ENCODE measurements at places on chromosomes 3 and 15.
A peak's percentile ranks its signal among the peaks of the same experiment; 100 is the strongest.

DNA sequence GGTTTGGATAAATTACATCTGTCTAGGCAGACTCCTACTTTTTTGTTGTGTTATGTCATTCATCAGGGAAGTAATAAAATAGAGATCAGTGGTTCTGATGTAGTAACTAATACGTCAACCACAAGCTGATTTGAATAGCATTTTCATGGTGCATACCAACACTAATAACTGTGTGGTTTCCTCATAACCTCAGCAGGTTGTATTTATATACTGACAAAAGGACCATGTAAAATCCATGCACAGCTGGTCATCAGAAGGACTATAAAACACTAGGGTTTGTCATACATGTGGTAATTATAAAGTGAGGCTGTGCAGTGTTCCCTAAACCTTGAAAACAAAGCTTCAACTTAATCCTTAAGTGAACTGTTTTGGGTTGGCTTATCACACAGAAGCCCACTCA lies 216.8 kb upstream of the RBMS3 start:
- DNase-seq = no peak

- peak; percentile 49 for DNase-seq
These were observed 660 bp downstream of the ZNF106 start for GRCh38 chr15:42490291-42490670.

DNA sequence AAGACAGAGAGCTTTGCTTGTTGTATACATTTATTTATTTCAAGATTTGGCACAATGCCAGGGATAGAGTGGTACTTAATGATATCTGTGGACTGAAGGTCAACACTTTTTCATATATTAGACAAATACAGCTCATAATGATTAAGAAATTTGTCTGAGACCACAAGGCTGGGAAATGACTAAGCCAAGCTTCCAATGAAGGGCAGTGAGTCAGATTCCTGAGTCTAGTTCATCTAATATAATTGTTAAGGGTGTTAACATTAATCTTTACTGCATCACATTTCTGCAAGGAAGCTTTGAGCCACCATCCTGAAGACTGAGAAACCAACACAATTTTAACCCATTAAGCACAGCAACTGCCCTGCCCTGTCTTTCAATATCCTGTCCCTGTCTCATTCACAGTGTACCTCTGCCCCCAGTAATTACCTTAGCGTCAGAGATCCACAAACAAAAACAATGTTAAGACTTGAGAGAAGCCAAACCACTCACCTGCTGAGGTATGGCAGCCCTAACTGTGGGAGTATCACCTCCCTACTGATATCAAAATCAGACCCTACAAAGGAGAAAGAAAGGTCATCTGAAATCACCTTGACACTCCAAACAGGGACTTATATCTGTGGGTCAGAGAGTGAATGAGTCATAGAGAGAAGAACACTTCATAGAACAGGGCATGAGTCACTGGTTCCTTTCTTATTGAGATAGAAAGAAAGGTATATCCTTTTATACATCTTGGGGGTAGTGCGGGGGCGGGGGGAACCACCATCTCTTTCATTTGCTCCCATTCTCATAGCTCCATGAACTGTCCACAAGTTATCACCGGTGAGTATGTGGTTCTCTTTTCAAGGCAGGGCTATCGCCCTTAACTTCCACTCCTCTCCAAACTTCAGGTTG lies 74.7 kb downstream of the MAGI1 start:
- DNase-seq = peak; percentile 1

DNA sequence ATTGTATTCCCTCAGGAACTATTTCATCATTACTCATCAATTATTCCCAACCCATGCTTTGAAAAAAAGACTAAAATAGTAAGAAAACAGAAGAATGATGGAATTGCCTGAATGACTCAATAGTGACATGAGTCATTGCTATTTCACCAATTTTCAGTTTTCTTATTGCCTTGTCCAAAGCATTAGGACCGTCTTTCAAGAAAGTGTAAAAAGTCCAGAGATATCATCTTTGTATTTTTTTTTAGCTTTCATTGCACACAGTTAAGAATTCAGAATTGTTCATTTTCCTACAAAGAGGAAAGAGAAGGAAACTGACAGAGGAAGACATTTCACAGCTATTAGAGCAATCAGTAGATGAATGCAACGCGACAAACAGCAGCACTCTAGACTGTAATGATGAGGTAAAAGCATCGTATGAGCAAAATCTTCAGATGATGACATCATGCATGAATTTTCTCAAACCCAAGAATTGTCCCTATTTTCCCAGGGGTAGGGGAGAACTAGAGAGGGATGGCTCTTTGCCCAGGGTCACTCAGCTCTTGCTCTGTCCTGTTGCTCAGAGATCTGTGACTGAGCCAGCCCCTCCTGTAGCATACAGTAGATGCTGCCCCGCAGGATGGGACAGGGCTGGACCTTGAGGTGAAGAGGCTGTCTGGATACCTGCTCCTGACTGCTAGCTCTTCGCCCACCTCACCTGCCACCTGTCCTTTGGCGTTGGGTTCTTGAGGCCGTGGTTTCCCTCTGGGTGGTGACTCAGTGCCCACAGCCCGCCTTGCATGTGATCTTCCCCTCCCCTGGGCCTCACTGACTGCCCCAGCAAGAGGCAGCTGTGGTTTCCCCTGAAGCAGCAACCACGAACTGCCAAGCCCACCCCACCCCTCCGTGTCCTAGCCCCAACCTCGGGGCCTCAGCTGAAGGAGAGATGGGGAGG lies 84.8 kb downstream of the PPCDC start:
- DNase-seq = peak; percentile 92

DNA sequence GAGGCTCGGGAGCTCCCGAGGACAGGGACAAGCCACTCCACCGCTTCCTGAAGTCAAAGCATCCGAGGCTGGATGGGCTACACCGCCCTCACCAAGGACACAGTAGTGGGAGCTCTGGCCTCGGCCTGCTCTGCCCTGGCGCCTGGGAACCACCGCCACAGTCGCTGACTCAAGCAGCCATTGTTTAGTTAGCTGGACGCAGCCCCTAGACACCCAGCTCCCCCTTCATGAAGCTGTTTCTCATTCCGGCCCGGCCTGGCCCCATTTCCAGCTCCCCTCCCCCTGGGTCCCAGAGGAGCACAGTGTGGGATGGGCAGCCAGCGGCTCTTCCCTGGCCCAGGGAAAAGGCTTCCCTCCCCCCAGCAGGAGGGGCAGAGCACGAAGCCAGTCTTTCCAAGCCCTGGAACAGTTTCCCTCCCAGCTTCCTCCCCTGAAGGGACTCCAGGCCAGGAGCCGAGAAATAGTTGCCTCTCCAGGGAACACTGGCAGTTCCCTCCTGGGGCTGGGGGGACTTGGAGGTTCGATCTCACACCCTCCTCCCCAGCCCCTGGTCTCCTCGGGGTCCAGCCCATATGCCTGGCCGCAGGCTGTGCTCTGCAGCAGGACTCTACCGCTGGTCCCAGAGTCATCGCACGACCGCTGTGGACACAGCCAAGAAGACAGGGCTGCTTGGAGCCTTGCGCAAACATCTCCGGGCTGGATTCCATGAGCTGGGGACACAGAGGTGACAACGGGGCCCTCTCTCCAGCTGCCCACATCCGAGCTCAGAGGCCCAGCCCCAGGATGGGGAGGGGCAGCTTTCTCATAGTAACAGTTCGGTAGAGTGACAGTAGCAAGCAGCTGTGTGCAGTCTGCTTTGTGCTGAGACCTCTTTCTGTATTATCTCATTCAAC lies 10.0 kb downstream of the PLXND1 start:
- DNase-seq = peak; percentile 72

DNA sequence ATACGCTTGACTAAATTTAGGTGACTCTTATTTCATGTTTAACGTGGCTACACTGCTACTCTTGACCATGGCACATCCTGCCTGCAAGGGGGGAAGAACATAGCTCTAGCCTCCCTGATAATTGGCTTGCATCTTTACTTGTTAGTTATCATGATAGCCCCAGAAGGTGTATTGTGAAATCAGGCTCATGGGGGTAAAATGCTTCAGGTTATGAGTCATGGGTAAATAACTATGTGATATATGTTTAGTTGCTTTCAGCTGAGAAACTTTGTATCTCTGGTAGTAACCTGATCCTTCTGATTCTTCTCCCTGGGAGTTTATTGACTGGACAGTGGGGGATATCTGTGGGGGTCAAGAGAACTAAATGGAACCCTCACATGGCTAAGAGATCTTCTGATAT lies 660.8 kb upstream of the UBE2E2 start:
- no peak for DNase-seq

- no peak for DNase-seq
These were observed 32.9 kb downstream of the IL16 start for GRCh38 chr15:81229586-81229985.

GRCh38 chr15:66679061-66679656 lies 22.9 kb upstream of the SMAD6 start:
- no peak for DNase-seq

- DNase-seq = no peak
These were observed 65.9 kb downstream of the BTD start for GRCh38 chr3:15667484-15667883.

DNA sequence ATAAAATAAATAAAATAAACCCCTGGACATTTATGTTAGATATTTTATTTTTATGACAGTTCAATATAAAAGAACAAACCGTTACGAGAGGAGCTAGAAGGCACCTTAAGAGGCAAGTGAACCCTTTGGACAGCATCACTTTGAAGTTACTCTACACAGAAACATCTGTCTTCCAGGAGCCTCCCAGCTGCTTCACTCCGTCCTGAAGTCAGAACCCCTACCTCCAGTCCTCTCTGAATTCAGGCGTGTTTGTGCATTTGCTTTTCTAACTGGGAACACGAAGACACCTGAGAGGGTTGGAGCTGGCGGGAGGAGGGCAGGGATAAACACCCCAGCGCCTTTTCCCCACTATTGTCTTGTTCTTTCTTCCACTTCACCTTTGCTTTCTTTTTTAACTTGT lies 46.2 kb downstream of the CMTM7 start:
- no peak for DNase-seq

DNA sequence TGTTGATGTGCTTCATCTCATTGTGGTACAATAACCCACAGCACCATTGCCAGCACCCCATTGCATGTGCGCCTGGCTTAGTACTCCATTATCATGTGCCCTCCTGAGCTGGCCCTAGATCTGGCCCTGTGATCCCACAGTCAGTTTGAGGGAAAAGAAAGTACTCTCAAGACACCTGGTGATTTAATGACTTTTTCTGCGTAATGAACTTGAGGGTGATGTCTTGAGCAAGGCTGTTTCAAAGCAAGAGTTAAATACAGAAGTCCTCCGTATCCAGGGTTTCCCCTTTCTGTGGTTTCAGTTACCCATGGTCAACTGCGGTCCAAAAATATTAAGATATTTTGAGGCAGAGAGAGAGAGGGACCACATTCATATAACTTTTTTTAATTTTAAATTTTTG lies 16.3 kb downstream of the C3orf20 start:
- DNase-seq = peak; percentile 39

DNA sequence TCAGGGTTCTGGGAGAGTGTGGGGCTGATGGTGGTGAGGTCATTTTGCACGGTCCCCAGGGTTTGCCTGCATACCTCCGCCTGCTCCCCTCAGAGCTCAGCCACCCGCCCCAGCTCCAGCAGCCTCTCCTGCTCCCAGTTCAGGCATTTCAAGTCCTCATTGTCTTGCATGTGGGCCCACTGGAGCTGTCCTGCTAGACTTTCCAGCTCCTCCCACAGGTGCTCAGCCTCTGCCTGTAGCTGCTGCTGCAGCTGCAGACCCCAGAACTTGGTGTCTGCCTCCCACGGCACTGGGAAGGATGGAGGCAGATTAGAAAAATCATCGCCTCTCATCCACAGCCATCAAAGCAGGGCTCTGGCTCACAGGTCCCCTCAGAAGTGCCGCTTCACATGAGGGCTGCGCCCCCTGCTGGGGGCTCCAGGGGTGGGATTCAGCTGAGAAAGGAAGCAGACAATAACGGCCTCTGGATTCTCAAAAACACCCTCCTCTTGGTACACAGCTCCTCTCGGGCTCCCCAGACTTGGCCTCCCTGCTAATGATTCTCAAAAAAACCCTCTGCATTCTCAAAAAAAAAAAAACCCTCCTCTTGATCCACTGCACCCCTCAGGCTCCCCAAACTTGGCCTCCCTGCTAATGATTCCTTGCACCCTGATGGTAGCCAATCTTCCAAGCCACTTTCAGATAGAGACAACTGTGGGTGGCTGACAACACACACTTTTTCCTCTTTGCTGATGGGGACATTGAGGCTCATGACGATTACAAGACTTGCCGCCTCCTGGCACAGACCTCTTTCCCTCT lies 89.3 kb upstream of the C2CD4B start:
- DNase-seq = peak; percentile 77

- no peak for DNase-seq
These were observed 8.6 kb downstream of the NDUFB4 start for GRCh38 chr3:120604784-120605183.

DNA sequence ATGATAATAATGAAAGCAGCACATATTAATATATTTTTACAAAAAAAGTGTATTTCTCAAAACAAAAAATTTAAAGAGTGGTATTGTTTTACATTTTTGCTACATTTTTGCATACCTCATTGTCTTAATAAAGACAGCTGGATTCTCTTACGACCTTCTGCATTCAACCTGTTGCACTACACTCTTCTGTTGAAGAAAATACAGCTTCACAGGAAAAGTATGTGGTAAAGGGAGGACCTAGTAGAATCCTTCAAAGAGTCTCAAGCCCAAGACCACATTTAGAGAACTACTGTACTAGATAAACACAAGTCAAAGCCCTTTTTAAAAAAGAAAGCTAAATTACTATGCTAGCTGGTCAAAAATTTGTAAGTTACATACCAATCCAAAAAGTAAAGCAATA lies 7.9 kb downstream of the ZNF280D start:
- peak; percentile 40 for DNase-seq

GRCh38 chr15:97517737-97518136 lies 442.8 kb upstream of the ARRDC4 start:
- no peak for DNase-seq

DNA sequence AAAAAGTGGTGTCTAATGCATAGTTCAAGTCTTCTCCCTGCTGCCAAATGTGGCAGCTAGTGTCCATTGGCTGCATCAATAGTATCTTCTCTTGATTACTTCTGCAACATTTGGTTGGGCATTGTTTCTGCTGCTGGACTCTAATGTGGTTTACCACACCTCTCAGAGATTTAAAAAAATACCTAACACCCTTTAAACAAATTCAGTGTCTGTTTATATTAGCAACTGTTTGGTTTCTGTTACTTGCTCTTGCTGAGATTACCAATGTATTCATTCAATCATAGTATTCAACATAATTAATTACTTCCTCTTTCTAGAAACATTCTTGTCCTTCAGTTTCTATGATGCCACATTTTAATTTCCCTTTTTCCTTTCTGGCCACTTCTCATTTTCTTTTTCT lies 20.3 kb upstream of the NECTIN3 start:
- no peak for DNase-seq

DNA sequence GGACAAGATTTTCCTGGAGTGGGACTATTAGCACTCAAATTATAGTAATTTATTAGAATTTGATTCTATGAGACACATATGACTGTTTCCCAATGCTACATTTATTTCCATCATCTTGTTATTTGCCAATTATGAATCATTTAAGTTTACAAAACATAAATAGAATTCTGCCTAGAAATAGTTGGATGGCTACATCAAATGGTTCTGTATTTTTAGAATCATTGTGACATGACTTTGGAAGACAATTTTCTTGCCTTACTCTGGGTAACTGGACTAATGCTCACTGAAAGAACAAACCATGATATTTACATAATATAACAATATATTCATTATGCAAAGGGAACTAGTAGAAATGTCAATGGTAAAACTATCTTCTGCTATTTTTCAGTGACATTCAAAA lies 173.5 kb downstream of the ZIC1 start:
- no peak for DNase-seq
